Esophagus muscularis mucosa (tissue), 4 donors: ENCODE measurements at places on chromosomes 7 and 10. TPM values are rescaled to one million over a fixed set of nuclear protein-coding genes. Genes with fewer than 3 reads are reported as not detected.

Gene LEP
- not detected for total RNA-seq

DNA sequence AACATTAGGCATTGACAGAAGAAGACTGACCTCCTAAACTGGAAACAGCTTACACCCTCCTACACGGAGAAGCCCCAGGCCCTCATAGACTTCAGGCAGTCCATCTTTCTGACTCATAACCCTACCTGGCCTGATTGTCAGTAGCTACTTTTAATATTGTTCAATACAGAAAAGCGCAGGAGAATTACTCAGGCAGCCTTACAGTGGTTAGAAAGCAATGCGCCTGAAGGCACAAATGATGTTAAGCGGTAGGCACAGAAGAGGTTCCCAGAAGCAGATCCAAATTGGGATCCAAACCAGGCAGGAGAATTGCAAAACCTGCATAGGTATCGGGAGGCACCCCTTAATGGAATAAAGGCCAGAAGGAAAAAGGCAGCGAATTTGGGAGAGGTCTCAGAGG is 5.4 kb upstream of the CYREN start:
- H3K27ac ChIP-seq = no peak overlapping the region
- no peak overlapping the region for H3K4me3 ChIP-seq
- DNase-seq = no peak
- peaks cover 12% of the 10 kb centered on the region for H3K4me1 ChIP-seq

Gene AOC1
- 0.45 TPM for total RNA-seq

Gene DDC
- total RNA-seq = not detected

- H3K36me3 ChIP-seq = no peaks in the 10 kb centered on the region
- peak overlapping the region; percentile 55 for H3K27ac ChIP-seq
- H3K4me1 ChIP-seq = peaks cover 6% of the 10 kb centered on the region
- H3K4me3 ChIP-seq = no peak overlapping the region
- no peak for DNase-seq
These were observed 304.3 kb upstream of the PITRM1 start for GRCh38 chr10:3476640-3477448.

Gene PIK3CG
- 1.8 TPM for total RNA-seq

DNA sequence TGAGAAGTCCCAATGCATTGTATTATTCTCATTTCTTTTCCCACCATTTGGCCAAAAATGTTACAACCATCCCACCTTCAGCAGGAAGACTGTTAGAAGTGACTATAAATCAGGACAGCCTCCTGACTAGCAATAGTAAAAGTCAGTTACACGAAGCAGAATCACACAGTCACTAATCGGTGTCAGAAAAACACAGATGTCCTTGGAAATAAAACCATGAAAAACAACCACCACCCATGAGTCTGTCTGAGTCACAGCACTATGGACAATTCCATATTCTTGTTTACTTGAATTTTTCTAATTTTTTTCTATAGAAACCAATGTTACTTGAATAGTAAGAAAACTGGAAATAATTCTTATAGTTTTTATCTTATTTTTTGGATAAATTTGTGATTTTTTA is 81.9 kb upstream of the FRMD4A start:
- H3K36me3 ChIP-seq = no peaks in the 10 kb centered on the region
- no peaks in the 10 kb centered on the region for H3K4me1 ChIP-seq
- H3K27ac ChIP-seq = no peak overlapping the region

DNA sequence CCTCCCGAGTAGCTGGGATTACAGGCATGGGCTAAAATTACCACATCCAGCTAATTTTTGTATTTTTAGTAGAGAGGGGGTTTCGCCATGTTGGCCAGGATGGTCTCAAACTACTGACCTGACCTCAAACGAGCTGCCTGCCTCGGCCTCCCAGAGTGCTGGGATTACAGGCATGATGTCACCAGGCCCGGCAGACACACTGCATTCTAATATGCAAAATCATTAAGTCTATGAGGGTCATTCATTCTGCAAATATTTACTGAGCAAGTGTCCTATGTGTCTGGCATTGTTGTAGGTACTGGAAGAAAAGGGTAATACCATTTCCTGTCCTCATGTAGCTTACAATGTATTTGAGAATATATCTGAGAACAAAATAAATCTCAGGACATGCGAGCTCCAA is 2.7 kb downstream of the PUS7 start:
- no peak for DNase-seq
- H3K4me3 ChIP-seq = no peak overlapping the region
- H3K27ac ChIP-seq = no peak overlapping the region
- H3K4me1 ChIP-seq = peaks cover 18% of the 10 kb centered on the region
- H3K36me3 ChIP-seq = no peaks in the 10 kb centered on the region

- H3K4me3 ChIP-seq = no peak overlapping the region
- H3K27me3 ChIP-seq = no peaks in the 10 kb centered on the region
- H3K4me1 ChIP-seq = peaks cover 19% of the 10 kb centered on the region
- H3K36me3 ChIP-seq = no peaks in the 10 kb centered on the region
These were observed 102.6 kb downstream of the TPST1 start for GRCh38 chr7:66307591-66308215.

GRCh38 chr7:19530261-19530660 is 178.6 kb downstream of the POLR1F start:
- no peaks in the 10 kb centered on the region for H3K27me3 ChIP-seq
- no peak for DNase-seq
- no peaks in the 10 kb centered on the region for H3K4me1 ChIP-seq
- no peak overlapping the region for H3K27ac ChIP-seq
- no peaks in the 10 kb centered on the region for H3K36me3 ChIP-seq
- H3K4me3 ChIP-seq = no peak overlapping the region

DNA sequence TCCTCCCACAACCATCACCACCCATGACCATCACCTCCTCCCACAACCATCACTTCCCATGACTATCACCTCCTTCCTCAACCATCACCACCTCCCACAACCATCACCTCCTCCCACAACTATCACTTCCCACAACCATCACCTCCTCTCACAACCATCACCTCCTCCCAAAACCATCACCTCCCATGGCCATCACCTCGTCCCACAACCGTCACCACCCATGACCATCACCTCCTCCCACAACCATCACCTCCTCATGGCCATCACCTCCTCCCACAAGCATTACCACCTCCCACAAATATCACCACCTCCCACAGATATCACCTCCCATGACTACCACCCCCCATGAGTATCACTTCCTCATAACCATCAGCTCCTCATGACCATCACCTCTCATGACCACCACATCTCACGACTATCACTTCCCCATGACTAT is 52.2 kb downstream of the PDGFA start:
- no peaks in the 10 kb centered on the region for H3K27me3 ChIP-seq
- no peaks in the 10 kb centered on the region for H3K36me3 ChIP-seq
- DNase-seq = no peak
- no peak overlapping the region for H3K4me3 ChIP-seq
- no peak overlapping the region for H3K27ac ChIP-seq
- peaks cover 27% of the 10 kb centered on the region for H3K4me1 ChIP-seq

DNA sequence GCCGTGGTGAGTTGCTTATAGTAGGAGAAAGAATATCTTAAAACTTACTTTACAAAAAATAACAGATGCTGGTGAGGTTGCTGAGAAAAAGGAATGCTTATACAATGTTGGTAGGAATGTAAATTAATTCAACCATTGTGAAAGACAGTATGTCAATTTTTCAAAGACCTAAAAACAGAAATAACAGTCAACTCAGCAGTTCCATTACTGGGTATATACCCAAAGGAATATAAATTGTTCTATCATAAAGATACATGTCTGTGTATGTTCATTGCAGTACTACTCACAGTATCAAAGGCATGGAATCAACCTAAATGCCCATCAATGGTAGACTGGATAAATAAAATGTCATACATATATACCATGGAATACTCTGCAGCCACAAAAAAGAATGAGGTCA is 420.4 kb downstream of the AUTS2 start:
- H3K4me1 ChIP-seq = peaks cover 22% of the 10 kb centered on the region
- H3K36me3 ChIP-seq = no peaks in the 10 kb centered on the region
- no peak for DNase-seq
- no peak overlapping the region for H3K4me3 ChIP-seq

Gene ACSM6
- total RNA-seq = not detected

GRCh38 chr7:39105720-39106119 is 128.0 kb downstream of the POU6F2 start:
- no peaks in the 10 kb centered on the region for H3K36me3 ChIP-seq

GRCh38 chr10:93596539-93596938 is 4.5 kb downstream of the RBP4 start:
- H3K4me1 ChIP-seq = peaks cover 13% of the 10 kb centered on the region
- H3K27me3 ChIP-seq = no peaks in the 10 kb centered on the region
- H3K36me3 ChIP-seq = no peaks in the 10 kb centered on the region

Gene DKK1
- total RNA-seq = 4.1 TPM

DNA sequence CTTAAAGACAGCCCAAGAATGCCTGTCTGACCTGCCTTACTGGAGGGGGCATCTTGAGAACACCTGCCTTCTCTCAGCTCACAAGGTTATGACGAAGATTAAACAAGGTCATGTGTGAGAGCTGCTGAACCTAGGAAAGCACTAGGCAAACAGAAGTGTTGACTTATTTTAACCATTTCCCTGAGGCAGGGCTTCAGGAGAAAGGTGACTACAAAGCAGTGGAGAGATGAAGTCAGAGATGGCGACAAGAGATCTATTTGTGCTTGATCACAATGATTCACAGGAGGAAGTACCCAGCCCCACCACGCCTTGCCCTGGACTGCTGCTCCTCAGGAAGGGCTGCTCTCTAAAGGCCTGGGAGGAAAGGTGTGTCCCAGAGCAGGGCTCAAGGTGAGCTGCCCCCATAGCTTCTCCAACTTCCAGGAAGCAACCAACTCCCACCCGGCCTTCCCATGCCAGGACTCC is 27.8 kb downstream of the STN1 start:
- no peaks in the 10 kb centered on the region for H3K27me3 ChIP-seq
- H3K4me1 ChIP-seq = peaks cover 41% of the 10 kb centered on the region
- no peak overlapping the region for H3K27ac ChIP-seq
- H3K36me3 ChIP-seq = peaks cover 15% of the 10 kb centered on the region
- no peak overlapping the region for H3K4me3 ChIP-seq
- no peak for DNase-seq

Gene CHST3
- 43.0 TPM for total RNA-seq

GRCh38 chr7:46616636-46617035 is 695.6 kb upstream of the IGFBP3 start:
- DNase-seq = no peak
- H3K36me3 ChIP-seq = no peaks in the 10 kb centered on the region
- H3K4me3 ChIP-seq = no peak overlapping the region
- no peaks in the 10 kb centered on the region for H3K4me1 ChIP-seq
- H3K27me3 ChIP-seq = no peaks in the 10 kb centered on the region

DNA sequence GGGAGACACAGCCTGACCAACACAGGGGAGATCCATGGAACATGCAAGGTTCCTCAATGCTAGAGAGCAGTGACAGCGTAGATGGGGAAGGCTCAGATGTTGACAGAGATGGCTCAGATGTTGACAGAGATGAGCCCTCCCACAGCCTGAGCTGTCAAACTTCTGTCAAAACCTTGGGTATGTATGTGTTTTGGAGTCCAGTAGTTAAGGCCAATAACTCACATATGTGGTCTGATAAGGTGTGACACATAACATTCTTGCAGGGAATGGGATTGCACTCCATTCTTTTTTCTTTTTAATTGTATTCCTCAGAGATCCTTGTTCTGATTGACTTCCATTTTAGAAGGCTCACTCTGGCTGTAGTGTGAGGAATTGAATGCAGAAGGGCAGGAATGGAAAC is 136.3 kb downstream of the C1GALT1 start:
- H3K4me3 ChIP-seq = no peak overlapping the region
- H3K4me1 ChIP-seq = no peaks in the 10 kb centered on the region
- H3K27ac ChIP-seq = no peak overlapping the region
- no peaks in the 10 kb centered on the region for H3K36me3 ChIP-seq

DNA sequence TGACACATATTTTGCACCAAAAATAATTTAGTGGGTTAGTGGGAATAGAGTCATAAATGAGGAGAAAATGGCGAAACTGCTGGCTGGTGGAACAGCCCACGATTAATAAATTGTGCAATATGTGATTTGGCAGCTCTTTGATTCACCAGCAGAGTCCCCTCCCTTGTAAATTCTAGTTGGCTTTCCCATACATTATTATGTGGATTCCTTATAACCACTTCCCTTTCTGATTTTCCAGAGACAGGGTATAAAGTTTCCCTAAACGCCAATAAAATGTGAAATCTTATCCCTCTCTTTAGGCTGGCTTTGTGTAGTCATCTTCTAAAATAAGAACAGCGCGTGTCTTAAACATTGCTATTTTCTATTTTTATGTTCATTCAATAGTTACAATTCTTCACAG is 149.4 kb upstream of the FERD3L start:
- no peaks in the 10 kb centered on the region for H3K4me1 ChIP-seq
- H3K36me3 ChIP-seq = no peaks in the 10 kb centered on the region
- no peak overlapping the region for H3K27ac ChIP-seq
- no peaks in the 10 kb centered on the region for H3K27me3 ChIP-seq
- DNase-seq = no peak

Gene AKR1C4
- not detected for total RNA-seq

- H3K36me3 ChIP-seq = no peaks in the 10 kb centered on the region
- H3K4me1 ChIP-seq = peaks cover 35% of the 10 kb centered on the region
- H3K27me3 ChIP-seq = no peaks in the 10 kb centered on the region
- no peak overlapping the region for H3K4me3 ChIP-seq
- peak overlapping the region; percentile 39 for H3K27ac ChIP-seq
These were observed 109.5 kb upstream of the GJD4 start for GRCh38 chr10:35495521-35496119.

- H3K36me3 ChIP-seq = no peaks in the 10 kb centered on the region
- no peak overlapping the region for H3K27ac ChIP-seq
- H3K4me1 ChIP-seq = peaks cover 23% of the 10 kb centered on the region
- H3K4me3 ChIP-seq = no peak overlapping the region
These were observed 292.5 kb upstream of the ZNF32 start for GRCh38 chr10:43940898-43941837.

Gene ADAMTS14
- total RNA-seq = not detected
